ENCODE measurements at places on chromosomes 3 and 15.

GRCh38 chr3:150748684-150749047 lies 14.3 kb downstream of the SIAH2 start:
- no peak for DNase-seq

DNA sequence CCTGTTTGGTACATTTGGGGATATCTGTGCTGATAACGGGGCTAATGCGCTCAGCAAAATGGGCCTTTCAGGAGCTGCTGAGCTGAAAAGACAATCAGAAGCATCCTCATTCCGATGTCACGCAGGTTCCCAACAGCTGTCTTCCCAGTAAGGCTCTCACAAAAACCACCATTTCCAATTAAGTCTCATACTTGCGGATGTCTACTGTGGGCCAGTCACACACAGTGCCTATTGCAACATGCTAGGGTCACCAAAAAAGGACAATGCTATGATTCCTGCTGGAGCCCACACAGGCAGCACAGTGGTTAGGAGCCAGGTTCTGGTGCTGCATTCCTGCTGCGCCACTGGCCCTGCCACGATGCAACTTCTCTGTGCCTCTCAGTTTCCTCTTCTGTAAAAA lies 16.4 kb upstream of the LDHAL6B start:
- DNase-seq = no peak

DNA sequence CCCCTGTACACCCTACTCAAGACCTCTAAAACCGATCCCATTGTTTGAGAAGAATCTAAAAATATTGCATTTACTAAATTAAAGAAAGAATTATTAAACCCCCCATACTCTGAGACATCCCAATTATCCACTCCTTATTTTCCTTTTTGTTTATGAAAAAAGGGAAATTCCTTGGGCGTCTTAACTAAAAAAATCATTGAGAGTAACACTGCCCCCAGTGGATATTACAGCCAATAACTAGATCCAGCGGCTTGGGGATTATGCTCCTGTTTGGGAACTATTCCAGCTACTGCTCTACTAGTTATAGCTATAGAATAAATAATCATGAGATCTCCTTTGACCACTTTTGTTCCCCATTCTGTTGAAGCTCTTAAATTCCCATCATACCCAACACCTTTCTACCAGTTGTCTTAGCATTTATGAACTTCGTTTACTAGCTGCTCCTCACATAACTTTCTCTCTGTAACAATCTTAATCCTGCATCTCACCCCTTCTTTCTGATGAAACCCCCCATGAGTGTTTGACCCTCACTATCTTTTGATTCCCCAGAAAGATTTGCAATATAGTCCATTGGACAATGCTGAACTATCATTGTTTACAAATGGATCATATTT lies 12.7 kb upstream of the CFAP91 start:
- no peak for DNase-seq

DNA sequence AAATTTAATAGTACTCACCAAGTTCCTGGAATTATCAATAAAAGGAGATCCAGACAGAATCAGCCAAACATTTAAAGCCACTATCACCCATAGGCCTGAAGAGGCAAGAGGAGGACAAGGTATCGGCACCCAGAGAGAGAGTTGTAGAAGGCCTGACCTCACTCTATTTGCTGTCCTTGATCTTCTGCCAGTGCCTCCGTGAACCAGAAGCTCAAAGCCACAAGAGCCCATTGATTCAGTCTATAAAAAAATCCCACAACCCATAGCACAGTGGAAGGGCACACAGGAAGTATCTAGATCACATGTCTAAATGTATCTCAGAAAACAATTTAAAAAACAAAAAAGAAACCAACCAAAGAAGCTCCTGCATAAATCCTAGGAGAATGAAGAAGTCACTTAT lies 68.6 kb upstream of the FAM174B start:
- DNase-seq = no peak

DNA sequence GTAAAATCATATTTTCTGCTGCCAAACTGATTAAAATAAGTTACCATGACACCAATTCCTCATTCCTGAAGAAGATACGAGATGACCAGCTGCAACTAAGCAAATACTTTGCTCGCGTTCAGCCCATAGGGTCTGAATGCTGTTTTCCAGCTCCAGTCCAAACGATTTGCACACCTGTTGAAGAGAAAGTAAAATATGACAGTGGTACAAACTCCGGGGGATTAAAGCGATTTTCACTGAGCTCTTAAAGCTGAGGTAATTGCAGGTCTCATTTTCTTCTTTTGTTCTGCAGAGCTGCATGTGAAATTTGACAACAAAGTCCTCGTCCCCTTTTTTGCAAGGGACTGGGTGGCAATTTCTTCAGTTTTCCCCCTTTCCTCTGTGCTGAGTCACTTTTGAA lies 118.4 kb downstream of the NR2F2 start:
- DNase-seq = no peak

DNA sequence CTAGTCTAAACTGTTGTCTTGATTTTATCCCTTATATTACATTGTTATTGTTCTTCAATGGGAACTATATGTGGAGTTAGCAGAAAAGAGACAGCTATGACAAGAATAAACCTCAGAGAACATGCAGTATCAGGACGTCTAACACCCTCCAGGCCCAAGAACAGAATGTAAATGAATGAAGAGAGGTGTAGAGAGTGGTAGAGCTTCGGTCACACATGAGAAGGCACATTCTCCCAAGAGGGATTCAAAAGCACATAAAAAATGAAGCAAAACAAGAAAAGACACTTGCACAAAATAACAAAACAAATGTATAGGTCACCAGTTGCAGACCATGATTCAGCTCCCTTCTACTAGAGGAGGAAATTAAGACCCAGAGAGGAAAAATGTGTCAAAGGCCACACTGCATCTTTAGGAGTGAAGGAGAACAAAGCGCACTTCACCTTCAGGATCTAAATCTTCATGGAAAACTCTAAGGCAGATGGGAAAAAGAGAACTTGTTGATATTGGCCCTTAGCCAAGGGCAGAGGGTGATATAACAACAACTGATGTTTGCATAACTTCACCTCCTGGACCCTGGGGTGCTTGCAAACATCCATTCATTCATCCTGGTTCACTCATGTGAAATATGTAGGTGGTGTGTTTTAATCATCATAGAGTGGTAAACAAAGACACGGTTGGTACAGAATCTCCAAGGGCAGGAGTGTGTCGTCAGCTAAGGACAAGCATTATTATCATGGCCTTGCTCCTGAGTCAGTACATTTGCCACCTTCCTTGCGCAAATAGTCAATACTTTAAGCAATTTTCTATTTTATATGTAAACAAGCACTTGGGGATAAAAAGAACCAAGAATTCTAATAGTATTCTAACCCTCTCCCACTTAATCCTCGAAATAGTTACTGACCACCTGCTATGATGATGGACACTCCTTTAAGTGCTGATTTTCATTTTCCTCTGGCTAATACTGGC lies 8.8 kb downstream of the NEK10 start:
- no peak for DNase-seq

- no peak for DNase-seq
Observed at GRCh38 chr15:84944311-84944710, 37.3 kb upstream of the PDE8A start.

DNA sequence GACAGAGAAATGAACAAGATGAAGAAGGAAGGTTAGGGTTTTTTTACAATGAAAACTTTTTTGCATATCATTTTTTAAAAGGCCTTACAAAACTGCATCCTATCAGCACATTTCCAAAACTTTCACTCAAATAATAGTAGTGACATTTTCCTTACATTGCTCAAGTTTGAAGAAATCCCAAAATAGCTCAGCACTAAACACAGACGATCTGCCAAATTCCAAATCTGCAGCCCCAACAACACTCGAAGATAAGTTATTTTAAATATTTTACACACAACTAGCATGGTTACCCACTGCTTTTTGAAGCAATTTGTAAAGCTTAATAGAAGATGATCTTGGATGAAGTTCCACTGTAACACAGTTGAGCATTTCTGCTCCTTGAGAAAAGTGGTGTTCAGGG lies 535.6 kb upstream of the ALCAM start:
- DNase-seq = no peak

- no peak for DNase-seq
Observed at GRCh38 chr3:70990723-70991122, 592.8 kb downstream of the FOXP1 start.

Measured in stimulated activated CD4-positive, alpha-beta T cell treated with anti-CD3 and anti-CD28 coated beads, Interleukin-2, amount 100 ng/mL, for 24 hours (primary cell).